ENCODE measurements at places on chromosomes 1 and 21.

DNA sequence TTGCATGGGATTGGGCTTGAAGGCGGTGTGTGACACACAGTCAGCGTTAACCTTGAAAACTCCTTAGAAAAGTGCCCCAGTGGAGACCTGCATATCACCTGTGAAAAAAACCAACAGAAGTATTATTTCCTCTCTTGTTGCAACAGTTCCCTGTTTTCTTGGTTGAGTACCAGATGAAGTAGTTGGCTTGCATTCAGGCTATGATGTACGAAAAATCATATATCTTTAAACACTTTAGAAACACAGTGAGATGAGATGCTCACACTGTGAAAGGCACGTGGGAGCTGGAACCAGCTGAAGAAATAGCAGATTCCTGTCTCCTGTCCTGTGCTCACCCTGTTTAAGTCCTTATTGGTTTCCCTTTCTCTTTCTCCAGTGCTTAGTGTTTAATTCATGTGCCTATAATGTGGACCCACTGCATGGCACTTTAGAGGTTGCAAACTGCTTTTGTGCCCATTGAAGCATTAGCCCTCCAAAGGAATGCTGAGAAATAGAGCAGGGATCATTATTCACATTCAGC is 2.8 kb downstream of the CAMK1G start:
- no peak for DNase-seq

- DNase-seq = no peak
Observed at GRCh38 chr1:219731771-219732170, 118.9 kb upstream of the ZC3H11B start.

GRCh38 chr1:173832748-173833147 is 8.1 kb upstream of the CENPL start:
- no peak for DNase-seq

- DNase-seq = peak; percentile 69
Observed at GRCh38 chr1:50873458-50874187, 86.4 kb downstream of the FAF1 start.

DNA sequence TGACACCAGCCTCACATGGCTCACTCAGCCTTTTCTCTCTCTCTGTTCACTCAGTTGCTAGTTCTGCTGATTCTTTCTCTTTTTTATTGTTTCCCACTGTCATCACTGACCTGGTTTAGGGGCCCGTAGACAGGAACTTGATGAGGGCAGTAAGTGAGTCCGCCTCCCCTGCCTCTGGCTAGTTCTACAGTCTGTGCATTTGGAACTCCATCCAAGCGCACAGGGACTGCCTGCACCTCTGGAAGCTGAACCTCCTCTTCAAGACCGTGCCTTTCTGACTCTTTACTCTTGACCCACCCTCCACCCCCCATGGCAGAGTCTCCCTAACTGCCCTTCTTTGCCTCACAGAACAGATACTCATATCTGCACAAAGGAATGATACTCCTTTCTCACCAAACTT is 4.2 kb downstream of the TENT5C start:
- DNase-seq = no peak

- DNase-seq = no peak
Observed at GRCh38 chr1:218439541-218440295, 94.6 kb downstream of the TGFB2 start.

DNA sequence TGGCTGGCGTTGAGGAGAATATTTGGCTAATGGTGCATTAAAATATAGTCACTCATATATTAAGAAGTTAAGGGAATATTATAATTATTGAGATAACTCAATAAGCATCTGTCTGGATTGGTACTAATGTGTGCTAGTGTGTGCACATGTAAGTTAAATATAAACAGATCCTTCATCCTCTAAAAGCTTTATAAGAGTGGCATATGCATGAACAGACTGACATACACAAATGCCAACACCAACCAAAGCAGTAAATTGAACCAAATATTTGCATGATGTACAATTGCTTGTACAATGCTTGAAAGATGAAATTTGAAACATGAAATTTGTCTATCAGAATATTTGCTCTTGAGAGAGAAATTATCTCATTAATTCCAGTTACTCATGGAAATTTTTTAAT is 344.9 kb downstream of the ADGRL2 start:
- no peak for DNase-seq

GRCh38 chr1:231665101-231665500 is 38.5 kb downstream of the DISC1 start:
- DNase-seq = no peak

DNA sequence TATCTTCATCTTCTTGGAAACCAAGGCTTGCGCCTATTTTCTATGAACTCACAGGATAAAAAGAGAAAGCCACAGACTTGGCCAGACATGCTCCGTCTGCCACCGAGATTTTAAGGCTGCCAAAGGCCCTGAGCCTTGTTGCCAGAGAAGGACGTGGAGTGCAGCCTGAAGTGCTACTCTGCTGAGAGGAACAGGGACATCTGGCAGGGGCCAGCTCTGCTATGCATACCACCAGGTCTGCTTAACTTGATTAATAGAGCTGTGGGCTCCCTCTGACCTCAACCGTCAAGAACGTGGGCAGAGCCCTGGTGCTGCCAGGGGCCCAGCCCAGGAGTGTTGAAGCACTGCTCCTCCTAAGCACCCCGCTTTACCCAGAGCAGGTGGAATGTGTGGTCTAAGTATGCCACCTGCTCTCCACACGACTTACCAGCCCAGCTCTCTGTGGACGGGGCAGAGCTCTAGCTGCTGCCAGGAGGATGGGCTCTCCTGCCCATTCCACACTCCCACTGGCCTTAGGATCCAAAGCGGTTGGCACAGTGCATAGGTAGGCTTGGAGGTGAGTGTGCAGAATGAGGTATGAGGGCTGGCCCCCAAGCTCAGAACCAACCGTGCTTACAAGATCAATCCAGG is 10.6 kb downstream of the HCRTR1 start:
- DNase-seq = no peak

- no peak for DNase-seq
Observed at GRCh38 chr21:36934864-36935420, 31.5 kb downstream of the HLCS start.

GRCh38 chr1:55067022-55067778 is 27.9 kb downstream of the PCSK9 start:
- no peak for DNase-seq

DNA sequence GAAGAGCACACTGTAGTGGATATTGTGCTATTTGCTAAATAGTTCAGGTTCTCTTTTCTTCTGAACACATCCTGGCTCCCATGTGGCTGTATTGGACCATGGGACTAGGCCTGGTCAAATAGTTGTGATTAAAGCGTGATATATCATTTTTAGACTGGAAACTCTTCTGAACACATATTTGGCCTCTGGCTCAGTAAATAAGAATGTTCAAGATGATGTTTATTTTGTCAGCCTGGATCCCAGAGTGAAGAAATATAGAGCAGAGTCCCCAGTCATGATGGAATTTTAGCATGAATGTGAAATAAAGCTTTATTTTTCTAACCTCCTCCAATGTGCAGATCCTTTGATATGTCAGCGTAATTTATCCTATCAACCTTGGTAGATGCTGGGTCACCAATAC is 542.6 kb downstream of the ADGRL2 start:
- peak; percentile 13 for DNase-seq

DNA sequence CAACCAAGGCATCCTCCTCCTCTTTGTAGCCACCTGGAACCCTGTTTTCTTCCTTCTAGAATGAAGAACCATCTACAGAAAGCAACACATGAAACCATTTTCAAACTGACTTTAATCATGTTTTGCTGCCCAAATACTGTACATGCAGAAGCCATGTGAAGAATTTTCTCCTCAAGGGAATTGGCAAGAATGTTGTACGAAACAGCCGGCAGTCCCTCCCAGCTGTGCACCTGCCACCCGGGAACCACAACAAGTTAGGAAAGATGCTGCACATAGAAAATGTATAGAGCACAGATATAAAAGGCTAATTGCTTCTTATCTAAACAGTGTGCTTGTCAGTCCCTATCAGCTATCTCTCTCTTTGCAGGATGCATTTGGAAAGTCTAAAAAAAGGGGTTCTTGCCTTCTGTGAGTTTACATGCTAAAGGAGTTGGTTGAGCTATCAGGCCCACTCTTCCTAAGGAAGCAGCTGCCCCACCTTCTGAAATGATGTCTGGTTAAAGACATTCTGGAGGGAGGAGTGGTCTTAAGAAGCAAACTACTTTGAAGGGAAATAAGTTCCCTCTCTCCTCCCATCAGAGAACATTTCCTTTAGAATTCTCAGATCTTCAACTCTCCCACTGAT is 44.8 kb downstream of the RIMS3 start:
- no peak for DNase-seq

- peak; percentile 7 for DNase-seq
Observed at GRCh38 chr1:76279101-76279748, 204.7 kb downstream of the ST6GALNAC3 start.

DNA sequence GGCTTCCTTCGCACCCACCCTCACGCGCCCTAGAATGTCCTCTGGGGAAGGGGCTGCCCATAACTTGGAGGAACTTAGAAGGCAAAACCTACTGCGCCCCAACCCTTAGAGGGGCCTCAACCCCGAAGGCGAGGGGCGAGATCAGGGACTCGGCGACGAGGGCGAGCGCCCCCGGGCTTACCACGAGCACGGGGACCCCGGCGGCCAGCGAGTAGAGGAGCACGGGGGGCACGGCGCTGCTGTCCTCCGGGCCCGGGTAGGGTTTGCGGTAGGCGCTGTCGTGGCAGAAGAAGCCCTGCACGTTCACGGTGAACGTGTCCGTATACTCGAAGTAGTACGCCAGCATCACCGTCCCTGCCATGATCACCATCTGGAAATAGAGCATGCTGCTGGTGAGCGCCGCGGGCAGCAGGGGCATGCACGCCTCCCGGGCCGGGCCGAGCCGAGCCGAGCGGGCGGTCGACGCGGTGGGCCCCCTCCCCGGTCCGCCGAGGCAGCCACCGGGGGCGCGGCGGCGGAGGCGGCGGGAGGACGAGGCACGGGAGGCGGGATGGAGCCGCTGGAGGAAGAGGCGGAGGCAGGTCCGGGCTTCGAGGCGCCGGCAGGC is 304 bp downstream of the PLPPR5 start:
- DNase-seq = peak; percentile 26

DNA sequence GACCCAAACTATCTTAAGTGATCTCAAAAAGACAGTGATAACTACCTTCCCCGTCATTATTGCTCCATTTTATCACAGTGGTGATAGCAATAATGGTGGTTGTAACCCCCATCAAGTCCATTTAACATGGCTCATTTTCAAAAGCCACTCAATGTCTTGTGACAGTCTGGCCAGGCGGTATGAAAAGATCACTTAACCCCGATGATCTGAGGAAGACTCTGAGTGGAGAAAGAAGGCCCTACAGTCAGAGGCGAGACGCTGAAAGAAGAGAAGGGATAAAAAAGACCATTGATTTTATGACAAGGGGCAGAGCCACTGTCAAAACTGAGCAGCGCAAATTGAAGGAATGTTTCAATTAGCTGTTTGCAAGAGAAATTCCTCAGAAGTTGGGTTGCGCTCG is 417.2 kb upstream of the PBX1 start:
- DNase-seq = no peak

DNA sequence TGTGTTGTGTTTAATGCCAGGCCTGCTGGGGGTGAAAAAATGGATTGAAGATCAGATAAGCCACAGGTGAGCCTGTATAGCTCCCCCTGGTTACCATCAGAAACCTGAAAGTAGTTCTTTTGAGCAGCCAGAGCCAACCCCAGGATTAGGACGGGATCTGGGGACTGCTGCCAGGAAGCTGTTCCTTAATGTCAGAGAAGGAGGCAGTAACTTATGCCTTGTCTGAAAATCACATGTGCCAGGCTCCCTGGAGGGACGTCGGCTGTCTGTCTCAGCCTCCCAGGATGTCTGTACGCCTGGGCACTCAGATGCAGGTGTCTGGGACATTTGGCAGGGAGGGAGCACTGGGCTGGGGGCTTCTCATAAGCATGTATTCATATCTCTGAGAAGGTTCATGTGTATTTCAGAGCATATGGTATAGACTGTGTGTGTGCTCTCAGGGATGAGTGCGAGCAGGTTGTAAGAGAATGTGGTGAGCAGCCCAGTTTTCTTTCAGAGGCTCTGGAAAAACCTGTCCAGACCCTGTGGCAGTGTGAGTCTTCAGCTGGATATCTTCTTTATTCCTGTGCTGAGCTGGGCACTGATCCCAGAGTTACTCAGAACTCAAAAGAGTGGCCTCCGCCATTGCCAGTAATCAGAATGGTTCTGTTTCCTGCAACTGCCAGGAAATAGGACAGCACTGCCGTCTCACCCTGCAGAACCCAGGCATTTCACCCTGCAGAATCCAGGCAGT is 2.8 kb downstream of the FAM43B start:
- DNase-seq = peak; percentile 35

GRCh38 chr1:92087542-92087941 is 7.4 kb downstream of the BTBD8 start:
- peak; percentile 25 for DNase-seq

DNA sequence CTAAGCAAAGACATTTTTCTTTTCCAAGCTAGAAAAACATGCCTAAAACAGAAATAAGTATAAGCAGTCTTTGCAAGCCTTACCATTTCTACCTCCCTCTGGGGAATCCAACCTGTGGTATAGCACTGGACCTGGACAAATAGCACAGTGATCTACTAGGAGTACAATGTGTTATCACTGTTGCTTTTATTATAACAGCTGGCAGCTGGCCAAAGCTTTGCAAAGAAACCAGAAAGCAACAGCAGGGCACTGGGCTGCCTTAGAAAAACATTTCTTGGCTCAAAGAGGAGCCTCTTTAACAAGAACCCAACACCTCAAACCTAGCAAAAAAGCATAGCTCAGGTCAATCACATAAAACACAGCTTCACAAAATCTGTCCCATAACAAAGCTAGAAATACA is 294.5 kb upstream of the GREM2 start:
- DNase-seq = peak; percentile 0

DNA sequence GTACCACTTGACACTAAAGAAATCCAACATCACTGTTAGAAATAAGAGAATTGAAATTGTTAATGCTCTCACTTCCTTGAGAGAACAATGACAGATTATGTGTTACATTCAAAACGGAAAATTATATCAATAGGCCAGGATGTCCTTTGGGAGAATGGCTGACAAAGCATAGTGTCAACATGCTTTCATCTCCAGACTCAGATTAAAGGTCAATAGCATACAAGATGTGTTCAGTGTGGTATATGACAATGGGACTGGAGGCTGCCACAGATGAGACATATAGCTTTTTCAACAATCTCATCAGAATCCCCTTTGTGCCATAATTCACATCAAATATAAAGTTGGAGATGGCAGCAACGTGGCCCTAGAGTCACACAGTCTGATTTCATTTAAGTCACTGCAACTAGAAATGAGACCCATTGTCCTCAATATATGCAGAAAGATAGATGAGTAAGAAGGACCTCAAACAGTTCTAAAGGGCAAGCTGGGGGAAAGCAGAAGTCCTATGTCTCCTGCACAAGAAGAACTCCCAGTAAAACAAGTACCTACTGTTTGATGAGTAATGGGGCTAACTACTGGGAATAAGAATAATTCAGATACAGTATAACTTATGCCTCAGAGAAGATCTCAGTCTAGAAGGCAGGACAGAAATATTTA is 327.9 kb downstream of the TTLL7 start:
- no peak for DNase-seq

DNA sequence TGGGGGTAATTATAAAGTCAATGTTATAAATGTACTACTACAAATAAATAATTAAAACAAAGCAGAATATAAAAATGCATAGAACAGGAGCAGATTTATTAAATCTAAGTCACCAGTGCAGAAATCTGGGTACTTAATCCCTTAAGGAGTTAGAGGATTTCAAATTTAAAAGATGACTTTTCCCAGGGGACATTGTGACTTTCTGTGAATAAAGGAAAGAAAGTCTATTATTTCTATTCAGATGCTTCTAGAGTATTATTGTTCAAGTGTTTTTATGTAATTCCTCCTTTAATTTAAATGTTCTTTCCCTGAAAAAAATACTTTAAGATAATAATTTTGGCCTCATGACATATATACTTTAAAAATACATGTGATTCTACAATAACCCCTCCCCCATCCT is 43.4 kb downstream of the SYDE2 start:
- no peak for DNase-seq

All from fibroblast of pulmonary artery (primary cell).